ENCODE measurements at places on chromosomes 3 and 15.
A peak's percentile ranks its signal among the peaks of the same experiment; 100 is the strongest.

DNA sequence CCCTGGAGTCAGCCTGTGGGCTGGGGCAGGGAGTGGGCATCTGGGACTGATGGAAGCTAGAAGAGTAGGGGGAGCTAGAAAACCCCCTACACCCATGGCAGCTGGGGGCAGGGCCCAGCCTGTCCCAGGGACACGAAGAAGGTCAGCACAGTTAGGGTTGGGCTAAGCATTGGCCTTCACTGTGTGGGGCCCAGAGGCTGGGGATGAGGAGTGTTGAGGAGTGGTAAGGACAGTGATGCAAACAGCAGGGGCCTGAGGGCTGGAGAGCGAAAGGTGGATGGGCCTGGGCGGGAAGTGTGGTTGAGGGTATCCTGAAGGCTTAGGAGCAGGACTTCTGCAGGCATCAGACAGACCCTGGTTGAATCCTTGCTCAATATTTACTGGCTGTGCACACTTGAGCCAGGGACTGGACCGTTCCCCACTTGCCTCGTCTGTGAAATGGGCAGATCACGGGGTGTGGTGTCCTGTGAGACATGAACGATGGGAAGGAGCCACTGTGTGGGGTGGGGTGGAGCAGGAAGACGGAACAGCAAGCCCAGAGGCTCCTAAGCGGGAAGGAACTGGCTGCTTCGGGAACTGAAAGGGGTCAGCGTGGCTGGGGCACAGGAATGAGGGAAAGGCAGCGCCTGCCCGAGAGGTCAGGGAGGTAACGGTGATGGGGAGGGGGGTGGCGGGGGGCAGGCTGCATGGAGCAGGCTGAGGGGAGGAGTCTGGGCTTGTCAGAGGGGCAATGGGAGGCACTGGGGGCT, 7.3 kb downstream of the PRKCD start:
- no peak for DNase-seq

- DNase-seq = no peak
Measured at GRCh38 chr3:49257187-49257586, 19.8 kb downstream of the C3orf62 start.

GRCh38 chr3:45783667-45784066, 12.7 kb downstream of the SLC6A20 start:
- DNase-seq = no peak

GRCh38 chr15:90075420-90076289, 26.6 kb downstream of the IDH2 start:
- DNase-seq = no peak

GRCh38 chr3:135007607-135008006, 212.5 kb downstream of the EPHB1 start:
- DNase-seq = no peak

- DNase-seq = no peak
Measured at GRCh38 chr3:101989578-101990200, 140.4 kb downstream of the NFKBIZ start.

DNA sequence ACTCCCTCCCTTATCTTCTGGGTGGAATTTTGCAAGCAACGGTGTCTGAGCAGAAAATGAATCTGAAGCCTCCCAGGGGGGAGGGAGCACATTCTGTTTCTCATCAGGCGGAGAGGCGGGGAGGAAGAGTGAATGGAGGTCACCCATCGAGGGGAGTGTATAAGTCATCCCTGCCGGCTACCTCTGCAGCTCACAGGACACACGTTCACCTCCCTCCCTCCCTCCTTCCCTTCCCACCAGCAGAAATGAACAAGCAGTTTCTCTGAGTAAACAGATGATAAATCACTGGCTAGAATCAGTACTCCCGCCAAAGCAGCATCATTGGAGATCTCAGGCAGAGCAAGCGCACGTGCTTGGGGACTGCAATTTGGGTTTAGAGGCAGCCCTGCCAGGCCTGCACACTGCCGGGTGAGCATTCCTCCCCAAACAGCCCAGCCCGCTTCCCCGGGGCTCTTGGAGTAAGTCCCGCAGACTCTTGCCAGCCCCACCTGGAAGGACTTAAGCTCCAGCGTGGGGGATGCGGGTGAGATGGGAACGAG, 38.3 kb downstream of the CPN2 start:
- DNase-seq = peak; percentile 25

- no peak for DNase-seq
Measured at GRCh38 chr3:37991109-37991508, 523 bp downstream of the VILL start.

GRCh38 chr15:68402432-68403160, 29.4 kb downstream of the ITGA11 start:
- DNase-seq = no peak

DNA sequence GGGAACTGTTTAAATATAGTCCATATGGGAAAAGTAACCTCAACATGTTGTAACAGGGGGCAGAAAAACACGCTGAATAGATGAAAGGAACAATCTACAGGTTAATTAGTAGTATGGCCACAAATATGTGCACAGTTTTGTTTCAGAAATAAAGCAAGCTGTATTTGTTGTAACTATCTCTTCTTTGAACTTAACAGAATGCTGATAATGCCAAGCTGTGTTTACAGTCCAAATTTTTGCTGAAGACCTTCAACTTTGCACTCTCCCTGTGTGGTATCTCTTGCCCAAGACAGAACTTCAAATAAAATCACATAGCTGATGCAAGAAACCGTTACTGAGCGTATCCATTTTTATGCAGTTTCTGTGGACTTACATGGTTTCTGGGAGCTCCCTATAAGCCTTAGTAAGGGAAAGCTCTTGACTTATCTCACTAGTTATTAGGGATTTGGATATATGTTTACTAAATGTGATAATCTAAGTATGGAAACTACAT, 425.4 kb upstream of the TPRG1 start:
- no peak for DNase-seq

DNA sequence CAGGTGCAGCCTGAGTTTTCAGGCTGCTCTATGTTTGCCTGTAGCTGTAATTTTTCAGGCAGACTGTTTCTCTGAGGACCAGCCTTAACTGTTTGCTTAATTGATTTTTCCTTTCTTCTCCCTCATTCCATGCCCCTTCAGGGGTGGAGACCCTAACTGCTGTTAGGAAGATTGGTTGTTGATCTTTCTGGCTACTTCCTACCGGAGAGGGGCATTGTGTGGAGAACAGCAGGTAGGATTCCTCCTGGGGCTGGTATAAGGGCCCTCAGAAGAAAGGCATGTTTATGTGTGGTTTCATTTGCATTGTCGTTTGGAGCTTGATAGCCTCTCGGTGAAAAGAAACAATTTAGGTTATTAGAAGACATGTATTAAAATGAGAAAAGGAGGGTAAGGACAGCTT, 56.9 kb upstream of the GOLGA6L2 start:
- DNase-seq = no peak
